Activated T-helper 1 cell treated with Interleukin-2 at 50 U/mL for 16 hours (primary cell): ENCODE measurements at places on chromosomes 6 and 20.

- DNase-seq = no peak
Measured at GRCh38 chr20:63275825-63276224, 3.2 kb downstream of the ARFGAP1 start.

GRCh38 chr20:9581509-9581908 is 67.1 kb downstream of the LAMP5 start:
- no peak for DNase-seq

GRCh38 chr6:105995391-105995865 is 90.7 kb upstream of the PRDM1 start:
- no peak for DNase-seq

- no peak for DNase-seq
Measured at GRCh38 chr6:106927531-106928398, 46.8 kb downstream of the CD24 start.

GRCh38 chr6:88074791-88075190 is 27.1 kb downstream of the SPACA1 start:
- no peak for DNase-seq

- no peak for DNase-seq
Measured at GRCh38 chr20:64160118-64160517, 4.1 kb upstream of the MYT1 start.

DNA sequence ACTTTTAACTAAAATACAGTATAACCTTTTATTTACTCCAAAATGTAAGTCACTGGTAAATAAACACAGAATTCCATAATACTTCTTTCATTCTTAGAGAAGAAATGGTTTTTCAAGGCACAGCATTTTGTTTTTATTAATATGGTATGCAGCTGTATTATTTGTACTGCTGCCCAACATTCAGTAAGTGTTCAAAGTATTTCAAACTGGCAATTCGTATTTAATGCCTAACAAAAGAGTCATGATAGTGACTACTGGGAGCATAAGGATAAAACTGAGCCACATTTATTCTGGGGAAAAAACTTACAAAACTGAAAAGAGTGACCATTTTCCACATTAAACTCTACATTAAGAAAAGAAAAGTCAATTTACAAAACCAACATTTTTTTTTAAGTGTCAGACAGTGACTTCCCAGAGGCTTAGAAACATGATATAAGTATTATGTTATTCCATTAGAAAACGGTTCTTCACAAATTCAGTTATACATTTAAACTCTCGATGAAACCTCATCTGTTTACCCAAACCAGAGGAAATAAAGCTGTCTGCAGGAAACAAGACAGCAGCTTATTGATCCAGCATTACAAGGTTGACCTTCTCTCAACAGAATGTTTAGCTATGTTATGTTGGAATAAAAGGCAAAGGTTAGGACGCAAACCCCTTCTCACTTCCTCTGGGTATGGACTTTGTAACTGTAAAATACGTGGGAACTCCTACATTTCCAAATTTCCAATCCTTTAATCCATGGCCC is 24.3 kb downstream of the EPB41L2 start:
- no peak for DNase-seq

DNA sequence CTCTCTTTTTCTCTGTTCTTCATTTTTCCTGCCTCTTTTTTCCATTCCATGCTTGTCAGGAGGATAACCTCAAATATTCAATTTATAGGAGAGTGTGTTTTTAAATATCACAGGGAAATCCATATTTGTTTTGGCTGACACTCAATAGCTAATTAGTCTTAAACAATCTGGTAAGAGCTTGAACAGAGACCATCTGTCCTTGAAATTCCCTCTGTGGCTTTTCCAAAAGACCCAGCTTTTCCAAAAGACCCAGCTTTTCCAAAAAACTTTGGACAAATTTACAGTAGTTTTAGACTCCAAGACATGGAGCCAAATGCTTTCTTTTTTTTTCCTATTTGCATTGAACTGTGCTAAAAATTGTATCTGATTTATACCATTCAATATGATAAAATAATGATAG is 127.4 kb upstream of the FAM83B start:
- no peak for DNase-seq

- no peak for DNase-seq
Measured at GRCh38 chr20:13913131-13913530, 77.3 kb downstream of the SEL1L2 start.

GRCh38 chr6:41208439-41209106 is 7.6 kb upstream of the TREML2 start:
- no peak for DNase-seq

- no peak for DNase-seq
Measured at GRCh38 chr6:43766964-43767461, 3.0 kb upstream of the VEGFA start.

DNA sequence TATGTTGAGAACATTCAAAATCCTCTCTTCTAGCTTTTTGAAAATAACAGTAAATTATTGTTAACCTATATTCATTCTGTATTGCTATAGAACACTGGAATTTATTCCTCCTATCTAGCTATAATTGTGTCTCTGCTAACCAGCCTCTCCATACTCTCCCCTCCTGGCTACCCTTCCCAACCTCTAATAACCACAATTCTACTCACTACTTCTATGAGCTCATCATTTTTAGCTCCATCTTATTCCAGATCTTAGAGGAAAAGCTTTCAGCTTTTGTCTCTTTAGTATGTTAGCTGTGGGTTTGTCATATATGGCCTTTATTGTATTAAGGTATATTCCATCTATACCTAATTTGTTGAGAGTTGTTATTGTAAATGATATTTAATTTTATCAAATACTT is 108.8 kb downstream of the AIG1 start:
- DNase-seq = no peak

GRCh38 chr6:31958412-31958740 is 395 bp downstream of the NELFE start:
- DNase-seq = no peak

DNA sequence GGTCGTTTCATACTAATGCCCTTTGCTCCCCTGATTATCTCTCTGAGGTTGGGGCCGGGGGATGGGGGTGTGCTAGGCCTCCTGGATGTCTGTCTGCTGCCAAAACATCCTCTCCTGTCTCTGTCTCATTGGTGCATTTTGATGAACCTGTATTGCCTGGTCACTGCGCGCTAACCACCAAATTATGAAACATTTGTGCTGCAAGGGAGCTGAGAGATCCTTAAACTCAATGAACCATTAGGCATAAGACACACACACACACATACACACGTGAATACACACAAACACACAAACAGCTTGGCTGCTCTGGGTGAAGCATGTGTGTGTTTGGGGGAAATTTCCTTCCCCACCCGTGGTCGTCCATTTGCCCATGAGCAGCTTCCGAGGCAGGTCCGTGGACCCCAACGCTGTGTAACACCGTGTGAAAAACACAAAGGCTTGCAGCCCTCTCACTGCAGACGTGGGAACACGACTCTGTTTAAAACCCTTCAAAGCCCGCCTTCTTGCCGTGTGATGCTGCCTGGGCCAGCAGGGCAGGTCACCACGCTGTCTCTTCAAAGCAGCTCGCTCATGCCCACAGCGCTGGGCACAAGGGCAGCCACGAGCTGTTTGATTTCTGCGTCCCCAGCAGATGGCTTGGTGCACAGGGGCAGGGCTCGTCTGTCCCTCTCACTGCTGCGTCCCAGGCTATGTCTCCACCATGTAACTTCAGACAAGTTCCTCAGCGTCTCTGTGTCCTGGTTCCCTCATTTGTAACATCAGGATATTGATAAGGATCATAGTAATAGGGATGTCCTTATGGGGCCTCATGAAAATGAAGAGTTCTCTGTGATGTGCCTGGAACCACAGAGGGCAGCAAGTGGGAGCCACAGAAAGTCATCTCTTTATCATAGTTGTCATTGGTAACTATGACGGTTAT is 96.8 kb downstream of the CDH26 start:
- no peak for DNase-seq

DNA sequence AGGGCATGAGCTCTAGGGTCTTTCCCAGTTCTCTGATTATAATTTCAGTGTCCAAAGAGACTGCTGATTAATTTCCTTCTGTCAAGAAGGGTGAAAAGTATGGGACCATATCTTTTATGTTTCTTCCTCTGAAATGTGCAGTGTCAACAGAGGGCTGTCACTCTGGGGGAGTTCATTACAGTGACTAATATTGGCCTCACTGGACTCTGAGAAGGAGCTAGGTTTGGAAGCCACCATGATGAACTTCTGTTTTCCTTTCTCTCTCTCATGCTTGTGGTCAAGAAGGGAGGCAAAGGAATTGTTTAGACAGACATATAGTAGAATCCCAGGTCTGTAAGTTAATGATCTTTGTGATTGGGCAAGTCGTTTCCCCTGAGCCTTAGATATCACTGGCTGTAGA is 41.8 kb upstream of the BMP6 start:
- no peak for DNase-seq

GRCh38 chr6:154721460-154721859 is 11.8 kb upstream of the SCAF8 start:
- no peak for DNase-seq

DNA sequence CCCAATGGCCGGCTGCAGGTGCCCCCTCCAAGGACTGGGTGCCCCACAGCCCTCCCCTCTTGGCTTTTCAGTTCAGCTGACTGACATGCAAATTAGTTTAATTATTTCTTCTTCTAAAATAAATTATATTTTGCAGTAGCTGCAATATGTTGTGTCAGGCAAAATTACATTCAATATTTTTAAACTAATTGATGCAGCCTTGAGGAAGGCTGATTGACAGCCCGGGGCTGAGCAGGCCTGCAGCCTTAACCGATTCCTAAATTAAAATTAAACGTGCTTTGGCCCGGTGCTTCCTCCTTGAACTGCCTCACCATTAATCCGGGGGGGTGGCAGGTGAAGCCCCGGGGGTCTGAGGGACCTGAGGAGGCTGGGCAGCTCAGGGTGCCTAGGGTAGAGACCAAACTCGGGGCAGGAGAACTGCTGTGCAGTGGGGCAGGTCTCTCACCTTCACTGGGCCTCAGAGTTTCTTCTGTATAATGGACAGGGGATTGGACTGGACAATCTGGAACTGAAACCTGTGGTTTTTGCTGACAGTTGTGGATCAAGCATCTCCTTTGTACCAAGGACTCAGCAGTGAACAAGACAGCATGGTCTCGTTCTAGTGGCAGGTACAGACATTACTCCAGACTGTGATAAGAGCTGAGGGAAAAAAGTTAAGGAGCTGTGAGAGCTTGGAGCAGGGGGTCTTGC is 72.5 kb downstream of the CD40 start:
- DNase-seq = no peak

GRCh38 chr6:165718491-165718891 is 55.5 kb upstream of the PDE10A start:
- no peak for DNase-seq

GRCh38 chr20:19396460-19397081 is 184.1 kb downstream of the SLC24A3 start:
- DNase-seq = no peak

GRCh38 chr20:62285151-62285550 is 17.6 kb upstream of the ADRM1 start:
- DNase-seq = no peak

GRCh38 chr20:57448764-57449354 is 57.7 kb downstream of the RBM38 start:
- no peak for DNase-seq

DNA sequence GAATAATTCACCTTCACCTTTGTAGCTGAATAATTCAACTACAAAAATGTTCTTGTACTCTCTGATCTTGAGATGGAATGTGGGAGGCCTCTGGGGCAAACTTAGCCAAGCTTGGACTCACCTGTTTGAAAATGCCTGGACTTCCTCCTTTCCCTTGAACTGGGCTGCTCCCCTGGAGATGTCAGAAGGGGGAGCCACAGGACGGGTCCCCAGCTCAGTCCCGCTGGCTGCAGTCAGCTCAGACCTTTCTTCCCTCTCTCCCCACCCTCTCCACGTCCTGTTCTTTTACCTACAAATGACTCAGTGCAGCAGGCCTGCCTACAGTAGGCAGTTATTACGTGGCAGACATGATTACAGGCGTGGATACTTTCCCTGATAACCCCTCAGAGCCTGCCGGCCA is 131.5 kb upstream of the RALGAPA2 start:
- no peak for DNase-seq

GRCh38 chr20:9038791-9039535 is 29.9 kb upstream of the PLCB4 start:
- no peak for DNase-seq

GRCh38 chr20:9660236-9660868 is 146.0 kb downstream of the LAMP5 start:
- DNase-seq = no peak

GRCh38 chr6:168596344-168596743 is 155.4 kb downstream of the SMOC2 start:
- no peak for DNase-seq

DNA sequence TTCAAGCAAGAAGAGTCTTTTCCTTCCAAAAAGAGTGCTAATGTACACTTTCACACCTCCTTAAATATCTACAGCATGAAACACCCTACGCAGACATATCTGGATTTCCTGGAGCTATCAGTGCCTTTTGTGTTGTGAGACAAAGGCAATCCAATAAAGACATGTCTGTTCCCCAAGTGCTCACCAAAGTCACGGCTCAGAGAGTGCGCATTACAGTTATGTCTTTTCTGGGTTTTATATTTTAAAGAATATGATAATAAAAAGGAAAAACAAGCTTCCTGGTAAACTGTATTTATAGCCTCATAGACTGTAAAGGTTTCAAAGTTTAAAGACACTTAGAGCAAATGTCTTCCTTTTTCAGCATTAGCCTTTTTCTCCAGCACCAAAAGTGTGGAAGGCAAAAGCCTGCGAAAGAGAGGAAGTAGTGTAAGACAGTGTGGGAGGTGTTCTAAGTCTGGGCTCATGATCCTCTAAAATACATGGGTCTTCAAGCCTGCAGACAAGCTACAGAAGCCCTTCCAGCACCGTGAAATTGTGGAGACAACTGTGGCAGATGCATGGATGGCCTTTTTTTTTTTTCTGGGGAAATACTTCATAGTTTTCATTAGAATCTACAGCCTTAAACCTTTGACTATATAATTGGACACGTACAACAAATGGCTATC is 135.0 kb upstream of the SLC35B3 start:
- no peak for DNase-seq

- DNase-seq = no peak
Measured at GRCh38 chr20:5400164-5400762, 83.5 kb upstream of the PROKR2 start.
